Activated gamma-delta T cell treated with Interleukin-2 at 50 U/mL for 16 hours (primary cell): ENCODE measurements at places on chromosomes 7 and 10.

GRCh38 chr7:133999178-133999577 lies 128.0 kb upstream of the LRGUK start:
- DNase-seq, result no peak

- DNase-seq, result no peak
Observed at GRCh38 chr7:6090738-6091505, 59.7 kb downstream of the ANKRD61 start.

DNA sequence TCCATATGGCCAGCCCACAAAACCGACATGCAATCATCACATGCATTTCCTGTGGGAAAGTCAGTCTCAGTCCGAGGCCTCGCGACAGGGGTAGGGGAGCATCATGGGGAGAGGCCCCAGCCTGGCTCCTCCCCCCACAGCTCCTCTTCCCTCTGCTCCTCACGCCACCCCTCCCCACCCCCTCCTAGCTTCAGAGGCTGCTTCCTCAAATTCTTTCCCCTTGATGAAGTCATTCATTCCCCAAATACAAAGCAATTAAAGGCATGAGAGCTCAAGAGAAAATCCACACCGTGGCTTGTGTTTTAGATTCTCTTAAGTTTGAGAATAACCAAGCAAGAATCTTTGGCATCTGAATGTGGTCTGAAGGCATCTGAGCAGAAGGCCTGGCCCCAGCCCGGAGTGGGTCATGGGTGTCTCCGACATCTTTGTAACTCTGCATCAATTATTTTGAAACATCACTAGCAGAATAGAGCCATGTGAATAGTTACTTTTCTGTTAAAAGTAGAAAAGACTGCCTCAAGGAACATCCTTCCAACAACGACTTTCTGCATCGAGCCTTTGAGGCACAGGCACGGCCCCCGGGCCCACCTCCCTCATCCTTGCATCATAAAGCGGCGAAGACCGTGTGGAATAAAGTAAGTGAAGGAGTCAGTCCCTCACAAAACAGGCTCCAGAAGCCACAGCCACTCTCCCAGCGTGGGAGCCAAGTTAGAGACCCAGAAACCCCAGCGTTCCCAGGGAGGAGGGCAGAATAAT lies 90.9 kb downstream of the DIP2C start:
- DNase-seq, result no peak

- no peak for DNase-seq
Observed at GRCh38 chr10:86234541-86235270, 131.9 kb downstream of the GRID1 start.

- DNase-seq, result no peak
Observed at GRCh38 chr7:94409200-94409948, 14.7 kb downstream of the COL1A2 start.
